ENCODE measurements at places on chromosomes 1 and 21.

GRCh38 chr1:170176772-170177171, 31.0 kb downstream of the NTMT2 start:
- no peak for DNase-seq

DNA sequence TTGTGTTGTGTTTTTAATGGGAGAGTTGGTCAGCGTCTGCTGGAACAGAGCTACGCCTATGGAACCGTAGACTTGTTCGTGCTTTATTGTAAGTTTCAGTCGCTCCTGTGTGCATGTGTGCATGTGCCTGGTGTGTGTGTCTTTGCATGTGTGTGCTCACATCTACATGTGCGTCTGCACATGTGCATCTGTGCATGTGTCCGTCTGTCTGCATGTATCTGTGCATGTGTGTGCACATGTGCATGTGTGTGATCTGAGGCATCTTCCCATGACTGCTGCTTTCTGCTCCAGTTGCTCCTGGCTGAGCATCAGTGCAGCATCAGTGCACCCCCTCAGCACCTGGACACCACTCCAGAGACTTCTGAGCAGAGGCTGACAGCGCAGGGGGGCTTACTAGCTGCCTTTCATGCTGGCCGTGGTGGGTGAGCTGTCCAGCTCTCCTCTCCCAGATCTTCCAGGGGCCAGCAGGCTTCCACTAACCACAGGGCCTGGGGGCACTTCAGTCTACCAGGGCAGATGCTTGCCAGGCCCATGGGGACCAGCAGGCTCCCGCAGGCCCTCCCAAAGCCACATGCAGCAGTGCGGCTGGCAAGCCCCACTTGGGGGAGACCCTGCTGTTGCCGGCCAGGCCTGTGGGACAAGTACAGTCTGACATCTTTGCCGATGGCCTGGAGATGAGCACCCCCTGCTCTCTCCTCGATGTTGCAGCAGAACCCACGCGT, 47.8 kb upstream of the PCBP3 start:
- DNase-seq, result no peak

DNA sequence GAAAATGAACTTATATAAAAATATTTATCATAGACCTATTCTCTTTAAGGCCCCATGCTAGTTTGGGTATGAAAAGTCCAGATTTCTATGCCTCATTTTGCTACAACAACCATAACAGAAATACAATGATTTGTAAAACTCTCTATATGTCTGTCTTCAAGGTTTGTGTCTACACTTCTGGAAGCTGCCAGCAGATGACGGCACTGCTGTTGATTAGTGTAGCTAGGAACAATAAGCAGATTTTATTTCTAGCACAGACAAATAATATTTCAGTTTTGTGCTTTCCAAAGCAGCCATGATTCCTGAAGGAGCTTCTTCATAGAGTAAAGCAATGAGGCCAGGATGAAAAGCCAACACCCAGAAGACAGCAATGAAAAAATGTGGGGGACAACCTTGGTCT, 779.6 kb upstream of the ADGRL2 start:
- no peak for DNase-seq

GRCh38 chr21:33848249-33848953, 67.2 kb downstream of the ATP5PO start:
- DNase-seq, result no peak

- no peak for DNase-seq
Measured at GRCh38 chr21:45019887-45020537, 54.4 kb upstream of the ADARB1 start.

- DNase-seq, result peak; percentile 48
Measured at GRCh38 chr1:156889802-156890580, 3.5 kb upstream of the PEAR1 start.

Measured in activated CD4-positive, alpha-beta T cell treated with anti-CD3 and anti-CD28 coated beads, Interleukin-2, amount 50 U/mL, for 1 hour (primary cell).